CD4-positive, alpha-beta T cell treated with Interleukin-17A for 4 hours (primary cell): ENCODE measurements at places on chromosomes 12 and 14.
A peak's percentile ranks its signal among the peaks of the same experiment; 100 is the strongest.

GRCh38 chr14:20550926-20551325 lies 9.9 kb downstream of the RNASE9 start:
- no peak for DNase-seq

DNA sequence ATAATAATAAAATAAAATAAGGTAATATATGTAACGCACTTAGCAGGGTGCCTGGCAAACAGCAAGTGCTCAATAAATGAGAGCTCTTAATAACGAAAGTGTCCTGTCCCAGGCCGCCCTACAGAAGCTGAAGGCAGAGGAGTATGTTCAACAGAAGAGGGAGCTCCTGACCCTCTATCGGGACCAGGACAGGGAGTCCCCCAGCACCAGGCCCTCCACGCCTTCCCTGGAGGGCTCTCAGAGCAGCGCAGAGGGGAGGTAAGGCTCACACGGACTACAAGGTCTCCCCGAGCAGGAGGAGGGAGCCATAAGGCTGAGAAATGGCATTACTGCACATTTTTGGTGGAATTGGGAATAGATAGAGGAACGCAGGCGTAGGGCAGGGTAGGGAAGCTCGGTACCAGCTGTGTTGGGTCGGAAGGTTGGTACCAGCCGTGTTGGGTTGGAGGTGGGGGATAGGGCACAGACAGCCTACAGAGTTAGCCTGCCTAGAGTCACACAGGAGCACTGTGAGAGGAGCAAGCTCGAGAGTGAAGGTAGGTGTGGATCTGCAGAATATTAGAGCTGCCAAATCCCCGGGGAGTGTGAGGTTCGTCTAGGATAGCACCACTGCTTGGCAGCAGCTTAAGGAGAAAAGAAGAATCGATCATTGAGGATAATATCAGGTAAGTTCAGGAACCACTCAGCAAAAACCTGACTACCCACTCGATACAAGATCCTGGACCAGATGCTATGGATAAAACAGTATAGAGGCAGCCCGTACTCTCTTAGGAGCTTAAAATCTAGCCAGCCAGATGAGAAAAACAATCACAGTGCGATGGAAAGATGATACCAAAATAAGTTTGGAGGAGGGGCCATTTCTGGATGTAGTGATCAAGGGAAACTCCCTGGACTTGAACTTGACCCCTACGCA lies 15.3 kb downstream of the TNFRSF1A start:
- peak; percentile 36 for DNase-seq

DNA sequence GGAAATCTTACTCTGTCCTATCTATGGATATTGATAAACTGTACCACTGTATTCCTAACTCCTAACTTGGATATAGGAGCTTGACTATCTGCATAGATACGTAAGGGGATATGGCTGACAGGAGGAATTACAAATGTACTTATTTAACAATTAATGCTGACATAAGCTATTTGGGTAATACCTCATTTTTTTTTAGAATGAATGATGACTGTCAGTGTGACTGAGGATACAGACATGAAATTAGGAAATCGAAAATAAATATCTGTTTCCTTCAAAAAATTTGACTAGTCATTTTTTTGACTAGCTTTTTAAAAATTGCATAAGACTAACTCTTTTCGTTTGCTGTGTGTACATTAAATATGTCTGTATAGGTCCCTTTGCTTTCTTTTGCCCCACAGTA lies 74.9 kb downstream of the PDE3A start:
- DNase-seq = no peak

DNA sequence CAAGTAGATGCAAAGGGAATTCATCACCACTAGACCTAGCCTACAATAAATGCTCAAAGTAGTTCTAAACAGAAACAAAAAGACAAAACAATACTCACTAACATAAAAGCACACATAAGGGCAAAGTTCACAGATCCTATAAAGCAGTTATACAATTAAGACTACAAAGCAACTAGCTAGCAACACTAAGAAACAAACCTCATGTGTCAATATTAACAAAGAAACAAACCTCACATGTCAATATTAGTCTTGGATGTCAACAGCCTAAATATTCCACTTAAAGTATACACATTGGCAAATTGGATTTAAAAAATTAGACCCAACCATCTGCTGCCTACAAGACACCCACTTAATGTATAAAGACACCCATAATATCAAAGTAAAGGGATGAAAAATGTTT lies 152.7 kb downstream of the KCNK10 start:
- DNase-seq = no peak

GRCh38 chr12:87092421-87092820 lies 836.2 kb upstream of the MGAT4C start:
- no peak for DNase-seq

- no peak for DNase-seq
Measured at GRCh38 chr12:119448611-119449131, 114.1 kb downstream of the CCDC60 start.

DNA sequence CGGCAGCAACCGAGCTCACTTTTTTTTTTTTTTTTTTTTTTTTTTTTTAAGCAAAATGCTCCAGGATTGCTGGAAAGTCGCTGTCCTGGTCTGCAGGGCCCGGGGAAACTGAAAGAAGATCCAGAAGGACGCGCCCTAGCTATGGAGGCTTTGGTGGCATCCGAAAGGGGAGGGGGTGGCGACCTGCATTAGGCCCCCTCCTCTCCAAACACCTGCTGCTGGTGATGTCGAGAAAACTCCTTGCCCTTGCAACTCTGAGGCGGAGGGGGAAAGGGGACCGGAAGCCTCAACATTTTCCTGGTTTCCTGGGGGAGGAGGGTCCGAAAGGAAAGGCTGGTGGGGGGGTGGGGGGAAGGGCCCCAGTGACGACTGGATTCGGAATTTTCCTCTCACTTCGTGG lies 421.1 kb downstream of the VRK1 start:
- DNase-seq = no peak

GRCh38 chr14:85878874-85879273 lies 348.9 kb downstream of the FLRT2 start:
- no peak for DNase-seq
